MV-4-11 (cell line): ENCODE measurements at places on chromosomes 7 and 10.

DNA sequence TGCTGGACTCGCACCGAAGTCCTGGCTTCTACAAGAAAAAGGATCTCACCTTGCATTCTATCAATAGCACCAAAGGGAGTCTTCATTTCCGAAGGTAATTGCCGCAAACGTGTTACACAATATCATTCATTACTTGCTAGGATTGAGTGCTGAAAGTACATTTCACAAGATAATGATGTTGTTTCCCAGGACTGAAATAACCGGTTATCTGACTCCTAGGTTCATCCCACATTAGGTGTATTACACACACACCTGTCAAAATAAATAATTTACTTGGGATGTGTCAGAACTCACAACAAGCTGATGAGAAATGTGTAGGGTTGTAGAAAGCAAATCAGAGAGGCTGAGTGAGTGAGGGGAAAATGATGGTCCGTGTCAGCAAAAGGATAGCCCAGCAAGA is 219.4 kb upstream of the RHOBTB1 start:
- DNase-seq: no peak

DNA sequence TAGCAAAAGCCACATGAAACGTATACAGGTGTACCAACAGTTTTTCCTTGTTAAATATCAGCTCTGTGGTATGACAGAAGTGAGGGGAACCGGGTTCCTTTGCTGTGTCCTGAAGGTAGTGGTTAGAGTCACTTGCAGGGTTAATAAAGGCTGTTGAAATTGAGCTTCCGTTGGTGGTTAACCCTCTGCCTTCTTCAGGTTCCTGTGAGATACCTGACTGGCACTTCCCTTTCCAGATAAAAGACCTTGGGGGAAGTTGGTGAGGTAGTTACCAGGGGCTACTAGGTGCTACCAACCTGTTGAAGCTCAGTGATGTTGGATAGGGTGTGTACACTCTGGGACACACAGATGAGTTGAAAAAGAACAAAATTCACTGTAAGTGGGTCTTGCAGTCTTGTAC is 384.1 kb downstream of the GATA3 start:
- no peak for DNase-seq

GRCh38 chr10:120978589-120979252 is 127.6 kb downstream of the WDR11 start:
- DNase-seq: peak; percentile 16

DNA sequence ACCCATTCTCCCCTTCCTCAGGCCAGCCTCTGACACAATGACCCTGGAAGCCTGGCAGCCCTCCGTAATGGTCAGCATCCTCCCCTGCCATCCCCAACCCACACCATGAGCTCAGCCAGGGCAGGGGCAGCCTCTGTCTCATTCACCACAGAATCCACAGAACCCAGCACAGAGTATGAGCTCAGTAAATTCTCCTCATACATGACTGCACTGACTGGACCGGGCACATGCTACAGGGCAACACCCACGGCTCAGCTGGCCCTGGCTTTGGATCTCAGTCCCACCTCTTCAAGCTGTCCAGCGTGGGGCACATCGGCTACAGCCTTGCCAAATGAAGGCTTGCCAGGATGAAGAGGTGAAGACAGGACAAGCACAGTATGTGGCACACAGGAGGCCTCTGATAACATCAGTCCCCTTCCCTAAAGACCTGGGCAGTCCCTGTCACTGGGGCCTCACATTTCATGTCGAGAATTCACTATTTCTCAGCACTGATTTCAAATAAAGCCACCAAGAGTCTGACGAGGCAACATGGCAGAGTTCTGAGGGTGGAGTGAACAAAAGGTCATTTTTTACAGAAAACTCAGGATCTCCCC is 7.9 kb downstream of the GPRIN2 start:
- no peak for DNase-seq

- no peak for DNase-seq
Measured at GRCh38 chr7:75718390-75719031, 20.2 kb downstream of the HIP1 start.

DNA sequence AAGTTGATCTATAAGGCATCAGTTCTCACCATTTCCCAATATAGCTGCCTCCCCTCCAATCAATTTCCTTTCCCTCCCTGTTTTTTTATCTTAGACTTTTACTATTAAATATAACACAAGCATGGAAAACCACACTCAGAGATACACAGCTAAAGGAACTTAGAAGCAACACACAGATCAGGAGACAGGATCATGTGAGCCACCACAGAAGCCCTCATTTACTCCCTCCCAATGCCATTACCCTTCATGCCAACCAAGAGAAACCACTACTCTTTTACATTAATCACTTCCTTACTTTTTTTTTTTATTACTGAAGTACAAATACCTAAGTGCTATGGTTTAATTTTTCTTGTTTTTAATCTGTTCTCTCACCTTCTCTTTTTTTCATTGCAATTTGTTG is 33.0 kb downstream of the COG5 start:
- DNase-seq: no peak

- DNase-seq: peak; percentile 83
Measured at GRCh38 chr10:80187465-80188409, 17.6 kb downstream of the ANXA11 start.

GRCh38 chr10:70578371-70578947 is 24.1 kb downstream of the PRF1 start:
- DNase-seq: peak; percentile 89

- no peak for DNase-seq
Measured at GRCh38 chr7:90764848-90765570, 168.9 kb downstream of the CDK14 start.

DNA sequence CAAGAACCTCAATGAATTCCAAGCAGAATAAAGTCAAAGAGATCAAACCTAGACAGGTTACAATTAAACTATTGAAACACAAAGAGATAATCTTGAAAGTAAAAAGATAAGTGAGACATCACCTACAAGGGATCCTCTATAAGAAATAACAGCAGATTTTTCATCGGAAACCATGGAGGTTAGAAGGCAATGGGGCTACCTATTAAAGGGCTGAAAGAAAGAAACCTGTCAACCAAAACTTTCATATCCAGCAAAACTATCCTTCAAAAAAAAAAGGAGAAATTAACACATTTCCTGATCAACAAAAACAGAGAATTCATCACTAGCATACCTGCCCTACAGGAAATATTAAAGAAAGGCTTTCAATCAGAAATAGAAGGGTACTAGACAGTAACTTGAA is 244.9 kb downstream of the ARHGAP12 start:
- no peak for DNase-seq

DNA sequence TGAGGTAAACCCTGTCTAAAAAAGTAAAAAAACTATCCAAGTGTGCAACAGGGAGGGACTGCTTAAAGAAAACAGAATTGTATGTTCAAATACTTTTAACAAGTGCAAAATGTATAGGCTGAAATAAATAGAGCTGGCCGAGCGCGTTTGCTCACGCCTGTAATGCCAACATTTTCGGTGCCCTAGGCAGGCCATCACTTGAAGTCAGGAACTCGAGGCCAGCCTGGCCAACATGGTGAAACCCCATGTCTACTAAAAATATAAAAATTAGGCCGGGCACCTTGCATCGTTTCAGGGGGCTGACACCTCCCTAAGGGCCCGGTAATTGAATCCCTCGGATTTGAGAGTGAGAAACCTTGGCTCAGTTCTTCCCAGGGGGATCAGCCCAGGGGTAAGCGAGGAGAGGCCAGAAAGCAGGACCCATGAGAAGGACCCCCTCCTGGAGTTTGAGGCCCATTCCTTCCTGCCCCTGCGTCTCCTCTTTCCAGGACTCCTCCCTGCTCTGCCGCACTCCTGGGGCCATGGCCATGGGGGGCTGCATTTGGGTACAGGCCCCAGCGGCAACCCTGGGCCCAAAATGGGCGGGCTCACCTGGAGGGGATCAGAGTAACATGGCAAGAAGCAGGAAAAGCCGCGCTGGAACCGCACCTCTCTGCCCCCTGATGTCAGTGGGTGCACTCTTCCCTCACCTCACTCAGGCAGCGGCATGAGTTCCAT is 75.5 kb upstream of the TMEM248 start:
- DNase-seq: no peak
